ENCODE measurements at places on chromosomes 7 and 10. TPM values are rescaled to one million over a fixed set of nuclear protein-coding genes. Genes with fewer than 3 reads are reported as not detected.

The NME8 gene
- not detected for total RNA-seq

The UPK3B gene
- 0.65 TPM for total RNA-seq

The TAS2R16 gene
- total RNA-seq, result not detected

- no peak for DNase-seq
Measured at GRCh38 chr7:73626814-73627213, 2.5 kb upstream of the MLXIPL start.
